Renal cortical epithelial cell (primary cell): ENCODE measurements at places on chromosomes 13 and 19. TPM values are rescaled to one million over a fixed set of nuclear protein-coding genes. Genes with fewer than 3 reads are reported as not detected.

Gene PEPD
- 41.2 and 51.5 TPM in 2 replicates for total RNA-seq

Gene KLK12
- total RNA-seq, result not detected in 2 replicates

Gene C19orf33
- 1.7 and 148 TPM in 2 replicates for total RNA-seq

Gene TMEM221
- 0.30 TPM in 1 of 2 replicates, not detected in the other for total RNA-seq

Gene NKG7
- total RNA-seq, result not detected in 2 replicates

Gene FRY
- total RNA-seq, result 2.6 and 16.2 TPM in 2 replicates

Gene TEX101
- total RNA-seq, result not detected in 2 replicates

Gene SPINT2
- total RNA-seq, result 535 and 1,121 TPM in 2 replicates

Gene EBI3
- 1.3 and 2.4 TPM in 2 replicates for total RNA-seq

Gene ZIM2
- total RNA-seq, result not detected in 2 replicates

Gene SOHLH2
- 0.10 and 0.69 TPM in 2 replicates for total RNA-seq

Gene HIF3A
- 1.1 TPM in 1 of 2 replicates, not detected in the other for total RNA-seq

Gene IRGC
- total RNA-seq, result not detected in 2 replicates

Gene BST2
- 101 and 183 TPM in 2 replicates for total RNA-seq

Gene ADM5
- 0.35 TPM in 2 replicates for total RNA-seq

Gene FPR3
- not detected in 2 replicates for total RNA-seq

Gene CGB5
- not detected in 2 replicates for total RNA-seq

Gene ENOX1
- total RNA-seq, result 0.52 and 2.7 TPM in 2 replicates

Gene LDLR
- total RNA-seq, result 76.7 and 173 TPM in 2 replicates

Gene ZNF766
- total RNA-seq, result 12.7 and 31.6 TPM in 2 replicates

Gene ZNF865
- total RNA-seq, result 1.0 and 5.8 TPM in 2 replicates

Gene ATP4B
- not detected in 2 replicates for total RNA-seq

Gene FPR1
- total RNA-seq, result 0.40 and 0.69 TPM in 2 replicates

Gene BRD4
- 8.7 and 30.7 TPM in 2 replicates for total RNA-seq
